ENCODE measurements at places on chromosomes 13 and 19.

DNA sequence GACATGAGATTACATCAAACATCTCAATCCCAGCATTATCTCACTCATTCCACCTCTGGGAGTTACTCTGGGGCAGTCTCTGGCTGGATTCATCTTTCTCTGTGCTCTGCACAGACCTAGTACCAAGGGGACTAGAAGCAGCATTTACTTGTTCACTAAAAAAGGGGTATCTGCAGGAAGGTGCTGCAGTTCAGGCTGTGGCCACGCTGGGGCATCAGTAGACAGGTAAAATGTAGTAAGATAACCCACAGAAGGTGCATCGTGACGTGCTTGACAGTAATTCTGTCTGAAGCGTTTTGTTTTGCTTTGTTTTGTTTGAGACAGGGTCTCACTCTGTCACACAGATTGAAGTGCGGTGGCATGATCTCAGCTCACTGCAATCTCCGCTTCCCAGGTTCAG lies 29.3 kb downstream of the ZNF564 start:
- no peak for DNase-seq

DNA sequence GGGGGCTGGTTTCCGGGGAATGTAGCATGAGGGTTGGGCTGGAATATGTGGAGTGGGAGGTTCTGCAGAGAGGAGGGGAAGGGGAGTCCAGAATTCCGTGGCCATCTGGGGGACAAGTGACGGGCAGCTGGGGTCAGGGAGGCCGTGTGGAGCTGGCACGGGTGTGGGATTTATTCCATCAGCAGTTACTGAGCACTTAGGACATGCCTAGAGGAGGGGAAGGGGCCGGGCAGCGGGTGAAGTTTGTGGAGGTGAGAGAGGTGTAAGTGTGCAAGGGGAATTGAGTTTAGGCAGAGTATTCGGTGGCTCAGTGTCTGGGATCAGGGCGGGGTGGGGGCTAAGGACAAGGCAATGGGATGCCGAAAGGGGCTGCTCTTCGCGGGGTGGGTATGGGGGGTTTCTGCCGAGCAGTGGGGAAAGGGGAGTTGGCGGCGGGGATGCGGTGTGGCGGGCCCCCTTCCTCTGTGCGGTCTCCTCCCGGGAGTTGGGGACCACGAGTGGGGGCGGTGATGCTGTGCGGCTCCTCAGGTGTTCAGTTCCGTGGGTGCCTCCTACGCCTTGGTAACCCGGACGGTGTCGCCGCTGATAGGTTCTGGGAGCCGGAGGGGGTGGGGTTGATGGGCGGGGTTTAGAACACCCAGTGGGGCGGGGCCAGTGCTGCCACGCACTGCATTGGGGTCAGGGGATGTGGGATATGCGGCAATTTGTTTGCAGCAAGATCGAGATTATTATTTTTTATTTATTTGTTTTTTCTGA lies 5.4 kb downstream of the CCDC61 start:
- DNase-seq = peak; percentile 84

- DNase-seq = no peak
Measured at GRCh38 chr13:100917011-100917410, 242.4 kb upstream of the TMTC4 start.

GRCh38 chr13:39781381-39781780 lies 125.9 kb downstream of the COG6 start:
- DNase-seq = no peak

DNA sequence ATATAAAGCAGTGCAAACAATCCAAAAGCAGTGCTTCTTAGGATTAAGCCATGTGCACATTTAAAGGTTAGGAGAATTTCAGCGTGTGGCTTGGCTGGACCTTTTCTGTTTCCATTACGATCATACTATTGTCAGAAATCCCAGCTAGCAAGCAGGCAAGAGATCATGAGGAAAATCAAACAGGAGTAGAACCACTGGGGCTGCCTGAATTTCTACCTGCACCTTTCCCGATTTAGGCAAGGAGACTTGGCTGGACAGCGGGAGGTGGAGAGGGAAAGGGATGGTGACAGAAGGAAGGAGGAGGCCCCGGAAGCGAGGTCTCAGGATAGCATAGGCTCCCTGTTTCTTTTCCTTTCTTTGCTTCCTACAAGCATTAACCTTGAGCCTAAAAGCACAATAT lies 102.5 kb downstream of the FGF14 start:
- no peak for DNase-seq

DNA sequence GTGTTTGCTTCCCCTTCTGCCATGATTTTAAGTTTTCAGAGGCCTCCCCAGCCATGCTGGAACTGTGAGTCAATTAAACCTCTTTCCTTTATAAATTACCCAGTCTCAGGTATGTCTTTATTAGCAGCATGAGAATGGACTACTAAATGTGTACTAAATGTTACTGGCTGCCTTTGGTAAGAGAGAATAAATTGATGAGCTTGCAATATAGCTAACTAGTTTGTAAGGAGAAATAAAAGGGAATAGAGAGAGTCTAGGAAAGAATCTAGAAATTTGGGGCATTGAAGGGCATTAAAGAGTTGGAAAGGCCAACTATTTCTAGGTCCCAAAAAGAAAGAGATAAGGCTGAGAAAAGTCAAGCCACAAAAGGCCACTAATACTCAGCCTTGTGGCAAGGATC lies 5.5 kb upstream of the SOHLH2 start:
- DNase-seq = no peak

DNA sequence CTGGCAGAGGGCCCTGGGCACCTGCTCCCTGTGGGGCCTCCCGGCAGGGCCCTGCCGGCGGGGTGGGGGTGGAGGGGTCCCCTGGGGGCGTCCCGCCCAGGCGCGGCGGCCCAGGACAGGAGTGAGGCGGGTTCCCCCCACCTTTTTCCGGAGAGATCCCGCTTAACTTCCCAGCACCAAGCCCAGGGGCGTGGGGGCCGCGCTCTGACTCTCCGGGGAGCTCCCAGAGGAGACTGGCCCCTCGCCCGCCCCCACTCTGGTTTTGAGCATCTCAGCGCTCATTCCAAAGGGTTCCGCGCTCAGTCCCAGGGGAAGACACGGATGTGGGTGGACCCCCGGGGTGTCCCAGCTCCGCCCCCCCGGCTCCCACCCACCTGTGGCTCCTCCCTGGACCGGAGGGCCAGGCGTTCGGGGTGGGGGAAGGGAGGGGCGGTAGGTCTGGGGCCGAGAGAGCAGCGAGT lies 476 bp downstream of the C2CD4C start:
- DNase-seq = no peak

- DNase-seq = no peak
Measured at GRCh38 chr13:103510007-103510535, 443.9 kb upstream of the SLC10A2 start.

GRCh38 chr19:3125900-3126524 lies 9.8 kb upstream of the GNA15 start:
- DNase-seq = peak; percentile 78

- DNase-seq = no peak
Measured at GRCh38 chr13:111946214-111946613, 120.7 kb upstream of the SOX1 start.

DNA sequence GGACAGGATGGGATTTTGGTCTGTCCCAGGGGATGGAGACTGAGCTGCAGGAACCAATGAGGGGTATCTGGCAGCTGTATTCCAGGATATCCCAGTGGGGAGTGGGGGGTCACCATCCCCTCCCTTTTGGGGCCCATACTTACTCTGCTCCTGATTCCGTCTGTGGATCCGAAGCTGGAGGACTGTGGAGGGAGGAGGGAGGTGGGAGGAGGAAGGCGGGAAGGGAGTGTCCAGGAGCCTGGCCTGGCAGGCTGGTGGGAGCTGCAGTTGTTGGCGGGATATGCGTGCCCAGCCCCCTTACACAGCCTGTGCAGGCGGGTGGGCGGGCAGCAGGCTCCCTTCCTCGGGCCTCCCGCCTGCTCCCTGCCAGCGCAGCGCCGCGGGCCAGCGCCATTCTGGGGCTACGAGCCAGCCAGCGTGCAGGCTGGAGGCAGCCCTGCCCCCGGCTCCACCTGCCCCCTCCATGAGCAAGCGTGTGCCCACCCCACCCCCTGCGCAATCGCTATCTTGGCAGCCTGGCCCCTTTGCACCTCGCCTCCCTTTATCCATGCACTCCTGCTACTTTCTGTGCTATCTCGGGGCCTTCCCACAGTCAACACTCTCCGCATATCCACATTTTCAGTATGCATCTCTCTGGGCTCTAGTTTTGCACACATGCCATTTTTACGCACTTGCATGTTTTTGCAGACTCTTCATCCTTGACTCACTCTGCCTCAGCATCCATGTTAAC lies 2.8 kb downstream of the MAMSTR start:
- DNase-seq = no peak

- DNase-seq = no peak
Measured at GRCh38 chr13:109606520-109606919, 179.9 kb downstream of the IRS2 start.

DNA sequence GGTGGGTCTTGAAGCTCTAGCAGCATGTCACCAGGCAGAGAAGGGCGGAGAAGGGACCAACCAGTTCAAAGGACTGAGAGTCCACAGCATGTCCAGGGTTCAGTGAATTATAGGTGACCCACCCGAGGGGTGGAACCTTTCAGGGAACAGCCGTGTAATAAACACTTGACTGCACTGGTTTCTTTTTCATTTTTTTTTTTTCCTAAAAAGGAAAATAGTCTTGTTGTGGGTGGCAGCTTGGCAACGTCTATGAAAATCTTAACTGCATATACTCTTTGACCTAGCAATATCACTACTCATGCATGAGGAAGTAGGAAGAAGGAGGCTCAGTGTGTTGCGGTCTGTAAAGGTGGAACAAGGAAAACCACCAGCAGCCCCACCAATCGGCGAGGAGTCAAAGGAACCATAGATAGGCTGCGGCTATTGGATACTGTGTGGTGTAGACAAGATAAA lies 13.0 kb upstream of the MYH14 start:
- DNase-seq = no peak

DNA sequence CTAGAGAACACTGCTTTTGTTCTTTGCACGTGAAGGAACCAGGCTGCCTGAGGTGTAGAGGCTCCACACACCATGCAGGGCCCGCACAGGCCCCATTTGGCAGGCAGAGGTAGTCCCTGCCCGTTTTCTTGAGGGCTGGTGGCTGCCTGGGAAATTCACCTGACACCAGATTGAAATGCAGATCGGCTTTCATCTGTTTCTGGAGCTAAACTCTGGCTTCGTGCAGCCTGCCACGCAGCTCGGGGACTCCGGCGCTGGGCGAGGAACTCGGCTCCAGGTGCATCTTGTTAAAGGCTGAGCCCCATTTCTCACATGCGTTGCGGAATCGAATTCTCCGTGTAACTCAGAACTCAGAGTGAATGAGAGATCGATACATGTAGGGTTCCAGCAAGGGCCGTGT lies 37.7 kb downstream of the ATP11A start:
- DNase-seq = no peak

GRCh38 chr13:109465148-109465547 lies 321.2 kb downstream of the IRS2 start:
- no peak for DNase-seq

DNA sequence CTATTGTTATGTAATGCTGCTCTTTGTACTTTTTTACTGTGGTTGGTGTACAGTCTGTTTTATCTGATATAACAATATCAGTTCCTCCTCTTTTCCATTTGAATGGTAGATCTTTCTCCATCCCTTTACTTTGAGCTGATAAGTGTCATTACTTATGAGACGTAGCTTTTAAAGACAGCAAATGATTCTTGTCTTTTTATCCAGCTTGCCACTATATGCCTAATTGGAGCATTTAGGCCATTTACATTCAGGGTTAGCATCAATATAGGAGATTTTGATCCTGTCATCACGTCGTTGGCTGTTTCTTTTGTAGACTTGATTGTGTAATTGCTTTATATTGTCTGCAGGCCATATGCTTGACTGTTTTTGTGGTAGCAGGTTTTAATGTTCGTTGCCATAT lies 894.2 kb upstream of the ATXN8OS start:
- no peak for DNase-seq

DNA sequence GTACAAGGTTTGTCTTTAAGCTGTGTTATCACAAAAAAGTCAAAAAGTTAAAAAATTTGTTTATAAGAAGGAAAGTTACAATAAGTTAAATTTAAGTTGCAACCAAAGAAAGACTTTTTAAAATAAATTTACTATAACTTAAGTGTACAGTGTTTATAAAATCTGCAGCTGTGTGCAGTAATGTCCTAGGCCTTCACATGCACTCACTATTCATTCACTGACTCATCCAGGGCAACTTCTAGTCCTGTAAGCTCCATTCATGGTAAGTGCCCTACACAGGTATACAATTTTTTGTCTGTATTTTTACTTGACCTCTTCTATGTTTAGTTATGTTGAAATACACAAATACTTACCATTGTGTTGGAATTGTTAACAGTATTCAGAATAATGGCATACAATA lies 667.9 kb upstream of the SLITRK5 start:
- DNase-seq = no peak

DNA sequence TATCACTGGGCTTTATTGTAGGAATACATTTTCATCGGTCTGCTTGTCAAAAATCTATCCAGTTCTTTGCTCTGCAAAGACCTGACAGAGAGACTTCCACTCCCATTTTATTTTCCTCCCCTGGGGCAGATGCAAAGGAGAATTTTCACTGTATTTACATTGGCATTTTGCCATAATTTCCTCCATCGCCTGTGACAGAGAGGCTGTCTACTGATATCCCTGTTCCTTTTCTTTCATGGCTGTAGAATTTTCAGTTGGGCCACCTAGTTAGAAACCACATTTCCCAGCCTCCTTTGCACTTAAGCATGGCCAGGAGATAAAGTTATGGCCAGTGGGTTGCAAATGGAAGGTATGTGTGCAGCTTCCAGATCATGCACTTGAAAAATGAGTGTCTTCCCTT lies 89.3 kb downstream of the NUFIP1 start:
- DNase-seq = no peak

DNA sequence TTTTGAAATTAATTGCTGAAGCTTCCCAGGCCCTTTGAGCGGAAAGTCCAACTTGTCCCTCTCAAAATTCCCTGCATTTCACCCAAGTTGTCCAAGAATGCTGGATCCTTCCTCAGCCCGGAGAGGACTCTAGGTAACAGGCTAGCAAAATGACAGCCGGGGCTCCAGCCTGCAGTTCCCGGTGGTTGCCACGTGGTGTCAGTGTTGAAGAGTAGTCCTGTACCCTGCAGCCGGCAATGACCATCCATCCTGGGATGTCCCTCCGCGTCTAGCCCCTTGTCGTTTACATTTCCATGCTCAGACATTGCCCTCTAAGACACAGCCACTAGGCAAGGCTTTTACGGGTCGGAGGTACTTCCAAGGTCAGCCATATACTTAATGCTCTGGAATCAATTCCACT lies 31.4 kb upstream of the MTIF3 start:
- DNase-seq = peak; percentile 2

DNA sequence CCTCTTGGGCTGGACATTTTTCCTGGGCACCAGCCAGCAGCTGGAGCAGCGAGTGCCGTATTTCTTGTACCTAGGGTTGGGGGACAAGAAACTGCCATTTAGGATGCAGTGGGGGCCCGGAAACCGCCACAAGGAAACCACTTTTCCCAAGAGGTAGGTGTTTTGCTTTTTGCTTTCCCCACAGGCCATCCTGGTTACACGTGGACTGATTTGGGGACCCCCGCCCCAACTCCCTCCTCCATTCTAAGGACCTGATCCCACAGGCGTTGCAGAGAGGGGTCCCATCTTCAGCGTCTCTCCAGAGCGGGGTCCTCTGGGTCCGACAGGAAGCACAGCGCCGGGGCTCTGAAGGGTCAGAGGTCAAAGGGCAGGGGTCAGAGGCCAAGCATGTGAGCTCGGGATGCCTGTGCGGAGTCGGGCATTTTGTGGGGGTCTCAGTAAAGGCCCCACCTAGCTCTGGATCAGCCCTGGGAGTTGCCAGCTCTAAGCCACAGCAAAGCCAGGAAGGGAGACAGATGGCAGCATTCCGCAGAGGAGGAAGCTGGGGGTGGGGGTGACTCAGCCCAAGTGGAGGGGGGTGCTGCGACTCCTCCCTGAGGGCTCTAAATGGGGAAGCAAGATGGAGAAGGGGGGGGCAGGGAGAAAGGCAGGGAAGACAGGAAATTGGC lies 4.3 kb downstream of the ZGLP1 start:
- DNase-seq = no peak

- DNase-seq = no peak
Measured at GRCh38 chr19:11494634-11495285, 10.9 kb downstream of the ZNF653 start.

Measured in activated CD4-positive, alpha-beta T cell treated with anti-CD3 and anti-CD28 coated beads, Interleukin-2, amount 50 U/mL, for 4 hours (primary cell).